ENCODE measurements at places on chromosomes 2 and 18. TPM values are rescaled to one million over a fixed set of nuclear protein-coding genes. Genes with fewer than 3 reads are reported as not detected.

GRCh38 chr2:18704276-18704675, 114.9 kb upstream of the NT5C1B start:
- no peak for DNase-seq

DNA sequence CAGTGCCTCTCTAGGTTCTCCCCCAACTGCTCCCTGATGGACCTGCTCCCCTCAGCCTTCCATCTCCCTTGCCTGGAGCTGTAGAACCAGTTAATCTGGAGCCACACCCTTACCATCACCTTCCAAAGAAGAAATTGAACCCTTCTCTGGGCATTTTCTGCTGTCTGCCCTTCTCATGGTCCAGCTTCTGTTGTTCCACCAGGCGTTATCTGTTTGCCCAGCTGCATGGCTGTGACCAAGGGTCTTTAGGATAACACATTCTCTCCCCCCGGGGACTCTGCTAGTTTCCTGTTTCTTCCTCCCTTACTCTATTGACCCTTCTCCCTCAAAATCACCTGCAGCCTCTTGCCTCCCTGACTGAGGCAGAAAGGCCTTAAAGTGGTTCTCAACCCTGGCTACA, 3.2 kb upstream of the ANKRD53 start:
- DNase-seq: no peak

The ACTG2 gene
- total RNA-seq: 0.24 TPM

DNA sequence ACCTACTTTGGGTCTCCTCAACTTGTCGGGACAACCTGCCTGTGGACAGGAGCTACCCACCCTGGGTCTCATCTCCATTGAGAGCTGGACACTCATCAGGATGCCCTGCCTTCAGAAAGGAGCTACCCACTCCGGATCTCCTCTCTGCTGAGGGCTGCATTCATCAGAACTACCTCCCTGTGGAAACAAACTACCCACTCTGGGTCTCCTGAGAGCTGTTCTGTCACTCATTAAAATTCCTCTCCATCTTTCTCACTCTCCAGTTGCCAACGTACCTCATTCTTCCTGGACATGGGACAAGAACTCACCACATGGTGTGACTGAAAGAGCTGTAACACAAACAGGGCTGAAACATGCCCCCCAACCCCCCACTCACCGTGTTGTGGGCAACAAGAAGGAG, 22.5 kb upstream of the UBE2F start:
- no peak for DNase-seq

DNA sequence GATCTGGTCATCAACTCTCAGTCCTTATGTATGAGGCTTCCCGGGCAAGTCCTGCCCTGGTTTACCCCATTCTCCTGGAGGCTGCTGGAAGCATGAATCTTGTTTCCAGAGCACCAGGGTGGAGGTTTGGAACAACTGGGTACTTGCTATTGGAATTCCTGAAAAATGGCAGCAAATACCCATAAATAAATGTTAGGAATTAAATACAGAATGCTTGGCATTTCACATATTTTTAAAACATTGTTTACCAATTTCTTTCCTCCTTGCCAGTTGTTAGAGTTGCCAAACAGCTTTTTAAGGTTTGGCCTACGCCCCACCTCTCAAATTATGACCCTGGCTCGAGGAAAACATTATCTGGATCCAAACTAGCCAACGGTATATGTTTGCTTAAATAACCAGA, 90.6 kb upstream of the ZCCHC2 start:
- DNase-seq: no peak

DNA sequence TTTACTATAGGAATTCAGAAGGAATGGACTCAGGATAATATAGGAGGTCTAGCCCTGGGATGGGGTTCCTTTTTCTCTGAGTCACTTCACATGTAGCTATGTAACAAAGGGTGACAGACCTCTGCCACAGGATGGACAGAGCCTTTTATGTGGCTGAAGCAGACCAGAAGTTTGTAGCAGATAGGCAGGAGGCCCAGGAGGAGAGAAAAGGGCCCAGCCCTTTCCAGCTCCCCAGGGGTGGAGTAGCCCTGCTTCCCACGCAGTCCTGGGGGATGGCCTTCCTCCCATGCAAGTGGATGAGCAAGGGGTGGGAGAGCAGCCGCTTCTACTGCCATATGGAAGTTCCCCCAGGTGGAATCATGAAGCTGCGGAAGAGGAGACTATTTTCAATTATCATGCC, 40.3 kb downstream of the ARMC9 start:
- DNase-seq: no peak

GRCh38 chr2:241720560-241720959, 13.9 kb upstream of the D2HGDH start:
- DNase-seq: no peak

DNA sequence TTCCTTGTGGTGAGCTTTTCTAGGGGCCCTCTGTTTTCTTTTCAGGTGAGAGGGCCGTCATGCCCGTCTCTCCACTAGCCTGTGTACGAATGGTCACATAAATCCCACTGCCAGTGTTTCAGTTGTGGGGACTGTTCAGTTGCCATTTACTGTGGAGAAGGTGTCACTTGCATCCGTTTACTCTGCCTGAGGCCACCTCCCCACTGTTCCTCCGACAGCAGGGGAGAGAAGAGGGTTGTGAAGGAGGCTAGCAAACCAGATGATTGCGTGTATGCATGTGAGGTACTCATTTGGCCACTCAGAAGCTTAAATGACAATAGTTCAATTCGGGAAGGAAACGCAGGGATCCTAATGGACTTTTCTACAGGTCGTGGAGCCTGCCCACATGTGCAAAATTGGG, 3.3 kb downstream of the MTCL1 start:
- no peak for DNase-seq

Data from SK-MEL-5 (cell line).